ENCODE measurements at places on chromosomes 5 and 9. TPM values are rescaled to one million over a fixed set of nuclear protein-coding genes. Genes with fewer than 3 reads are reported as not detected.

Gene CSF2
- total RNA-seq = not detected

Gene ZNF608
- total RNA-seq = 21.6 TPM

Gene CDC23
- 32.9 TPM for total RNA-seq

Gene SLC6A18
- total RNA-seq = not detected

Gene SHISAL2B
- total RNA-seq = not detected

Gene RELL2
- total RNA-seq = 3.3 TPM

Gene OLFM1
- 0.46 TPM for total RNA-seq

Gene CAVIN4
- 1.4 TPM for total RNA-seq

Gene GLRA1
- not detected for total RNA-seq

Gene LMBRD2
- total RNA-seq = 5.1 TPM

- no peak for DNase-seq
Measured at GRCh38 chr5:168875832-168876231, 296.7 kb upstream of the PANK3 start.

- DNase-seq = no peak
Measured at GRCh38 chr5:56633950-56634349, 181.4 kb upstream of the MAP3K1 start.

DNA sequence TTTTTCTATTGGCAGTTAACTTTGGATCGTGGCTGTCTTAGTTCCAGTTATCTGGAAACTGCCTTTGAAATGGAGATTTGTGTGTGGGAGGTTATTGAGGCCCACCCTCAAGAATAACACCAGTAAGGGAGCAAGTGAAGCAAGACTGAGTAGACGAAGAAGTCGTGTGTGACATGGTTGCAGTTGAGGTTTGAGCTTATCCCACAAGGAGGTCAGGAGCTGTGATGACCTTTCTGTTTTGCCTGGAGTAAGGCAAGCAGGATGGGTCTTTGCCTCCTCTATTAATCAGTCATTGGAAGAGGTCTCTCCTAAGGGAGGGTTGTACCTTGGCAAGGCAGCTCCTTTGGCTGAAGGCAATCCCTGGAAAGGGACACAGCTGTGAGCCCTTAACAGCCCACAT lies 49.6 kb upstream of the CTXN3 start:
- no peak for DNase-seq

GRCh38 chr9:124441291-124441690 lies 9.0 kb upstream of the ADGRD2 start:
- no peak for DNase-seq

GRCh38 chr9:110559869-110560268 lies 19.7 kb downstream of the SVEP1 start:
- no peak for DNase-seq

DNA sequence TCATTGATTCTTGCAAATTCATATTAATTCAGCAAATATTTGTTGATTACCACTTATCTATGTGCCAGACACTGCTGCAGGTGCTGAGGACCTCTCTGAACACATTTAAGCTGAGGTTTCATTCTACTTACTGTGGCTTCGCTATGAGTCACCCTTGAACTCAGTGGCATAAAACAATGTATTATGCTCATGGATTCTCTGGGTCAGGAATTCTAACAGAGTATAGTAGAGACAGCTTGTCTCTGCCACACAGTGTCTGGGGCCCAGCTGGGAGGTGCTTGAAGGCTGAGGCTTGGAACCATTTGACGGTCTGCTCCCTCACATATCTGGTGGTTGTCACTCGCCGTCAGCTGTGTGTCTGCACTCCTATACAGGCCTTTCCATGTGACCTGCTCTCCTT lies 124.3 kb upstream of the NR3C1 start:
- no peak for DNase-seq

DNA sequence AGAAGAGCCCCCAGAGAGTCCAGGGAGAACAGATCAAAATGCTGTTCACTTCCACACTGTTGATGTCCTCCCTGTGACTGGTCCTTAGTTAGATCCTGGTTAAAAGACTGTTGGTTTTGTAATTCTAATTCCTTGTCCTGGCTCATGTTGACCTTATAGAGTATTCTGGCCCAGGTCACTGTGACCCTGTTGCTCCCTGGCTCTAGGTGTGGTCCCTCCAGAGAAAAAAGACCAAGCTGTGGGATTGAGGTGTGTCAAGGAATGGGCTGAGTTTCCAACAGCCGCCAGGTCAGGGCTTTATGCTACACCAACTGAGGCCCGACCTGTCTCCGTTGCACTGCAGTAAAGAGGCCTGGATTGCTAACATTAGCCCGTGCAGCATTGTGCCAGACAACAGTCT lies 241.0 kb upstream of the MSX2 start:
- no peak for DNase-seq

DNA sequence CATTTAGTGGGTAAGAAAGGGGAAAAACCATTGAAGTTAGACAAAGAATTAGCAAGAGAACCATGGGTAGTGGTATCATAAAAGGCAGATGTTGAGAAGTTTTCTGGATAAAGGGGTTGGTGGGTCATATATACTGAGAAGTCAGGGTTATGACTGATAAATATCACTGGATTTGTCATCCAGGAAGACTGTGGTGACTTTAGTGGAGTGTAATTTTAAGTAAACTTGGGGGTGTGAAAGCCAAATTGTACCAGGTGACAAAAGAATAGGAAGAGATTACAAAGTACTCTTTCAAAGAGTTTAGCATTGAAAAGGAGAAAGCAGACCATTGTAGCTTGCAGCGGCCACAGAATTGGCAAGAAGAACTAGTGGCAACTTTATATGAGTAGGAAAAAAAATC lies 315.2 kb upstream of the DMAC1 start:
- DNase-seq = no peak

- DNase-seq = no peak
Measured at GRCh38 chr9:74983709-74984108, 31.0 kb upstream of the C9orf40 start.

DNA sequence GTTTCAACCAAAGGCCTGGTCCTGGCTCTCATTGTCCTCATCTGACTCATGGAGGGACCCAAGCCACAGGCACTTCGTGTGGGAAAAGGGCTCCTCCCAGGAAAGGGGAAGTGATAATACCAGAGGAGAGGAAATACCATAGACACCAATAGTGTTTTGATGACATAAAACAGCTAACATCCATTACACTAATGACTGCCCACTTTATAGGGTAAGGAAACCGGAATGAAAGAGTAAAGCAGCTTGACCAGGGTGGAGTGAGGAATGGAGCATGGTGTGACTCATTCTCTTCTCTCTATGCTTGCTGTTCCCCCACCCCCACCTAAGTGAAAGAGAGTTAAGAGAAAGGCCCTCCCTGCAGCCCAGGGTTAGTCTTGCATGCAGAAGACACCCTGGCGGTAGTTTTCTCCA lies 67.4 kb upstream of the HRH2 start:
- no peak for DNase-seq

DNA sequence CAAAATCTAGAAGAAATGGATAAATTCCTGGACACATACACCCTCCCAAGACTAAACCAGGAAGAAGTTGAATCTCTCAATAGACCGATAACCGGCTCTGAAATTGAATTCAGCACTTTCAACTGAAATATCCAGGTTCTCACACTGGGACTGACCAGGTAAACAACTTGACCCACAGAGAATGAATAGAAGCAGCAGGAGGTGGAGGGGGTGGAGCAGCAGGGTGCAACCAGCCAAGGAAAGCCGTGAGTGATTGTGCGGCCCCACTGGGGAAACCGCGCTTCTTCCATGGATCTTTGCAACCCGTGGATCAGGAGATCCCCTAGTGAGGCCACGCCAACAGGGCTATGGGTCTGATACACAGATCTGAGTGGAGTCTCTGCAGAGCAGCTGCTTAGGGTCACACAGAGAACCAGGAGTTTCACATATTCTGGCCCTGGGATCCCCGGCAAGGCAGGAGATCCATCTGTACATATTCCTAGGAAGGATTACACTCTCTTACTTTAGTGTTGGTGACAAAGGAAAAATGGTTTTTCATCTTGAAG lies 181.5 kb downstream of the SLCO4C1 start:
- no peak for DNase-seq

DNA sequence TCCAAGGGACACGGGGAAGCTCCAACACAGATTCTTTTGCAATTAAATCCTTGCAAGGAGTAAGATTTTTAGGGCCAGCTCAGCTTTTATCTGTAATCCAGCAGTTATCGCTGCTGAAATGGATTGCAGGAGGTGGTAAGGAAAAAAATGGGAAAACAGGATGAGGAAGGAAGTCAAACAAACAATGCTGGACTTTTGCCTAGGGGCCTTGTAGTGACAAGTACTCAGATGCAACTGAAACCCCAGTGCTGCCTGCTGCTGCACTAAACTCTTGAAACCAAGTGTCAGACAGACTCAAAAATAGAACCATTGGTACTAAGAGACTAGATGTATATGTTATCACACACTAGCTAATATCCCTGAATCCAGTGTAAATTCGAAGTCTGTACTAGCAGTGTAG lies 309.2 kb downstream of the CTNND2 start:
- no peak for DNase-seq

GRCh38 chr9:106726070-106726815 lies 136.7 kb upstream of the ZNF462 start:
- DNase-seq = no peak

GRCh38 chr5:58246461-58246944 lies 213.4 kb downstream of the PLK2 start:
- DNase-seq = no peak

DNA sequence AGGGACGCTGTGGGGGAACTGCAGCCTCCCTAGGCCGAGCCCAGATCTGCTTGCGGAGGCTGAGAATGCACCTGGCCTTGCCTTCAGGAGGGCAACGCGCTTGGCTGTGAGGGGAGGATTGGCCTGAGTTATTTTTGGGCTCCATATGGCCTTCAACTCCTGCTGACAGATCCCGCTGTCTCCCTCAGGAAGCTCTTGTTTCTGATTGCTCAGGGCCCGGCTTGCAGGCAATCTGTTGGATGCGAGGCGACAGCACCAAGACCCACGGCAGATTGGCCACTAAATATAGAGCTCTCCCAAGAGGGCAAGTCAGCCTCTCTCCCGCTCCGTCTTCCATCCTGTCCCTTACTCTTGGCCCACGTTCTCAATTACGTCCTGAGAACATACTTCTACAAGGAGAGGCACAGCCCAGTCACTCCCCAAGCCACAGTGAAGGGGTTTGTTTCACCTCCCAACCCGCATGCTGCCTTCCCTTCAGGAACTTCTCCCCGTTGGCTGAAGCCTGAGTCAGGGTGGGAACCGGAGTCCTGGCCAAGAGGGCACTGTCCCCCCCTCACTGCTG lies 53.6 kb downstream of the RASGEF1C start:
- DNase-seq = no peak

DNA sequence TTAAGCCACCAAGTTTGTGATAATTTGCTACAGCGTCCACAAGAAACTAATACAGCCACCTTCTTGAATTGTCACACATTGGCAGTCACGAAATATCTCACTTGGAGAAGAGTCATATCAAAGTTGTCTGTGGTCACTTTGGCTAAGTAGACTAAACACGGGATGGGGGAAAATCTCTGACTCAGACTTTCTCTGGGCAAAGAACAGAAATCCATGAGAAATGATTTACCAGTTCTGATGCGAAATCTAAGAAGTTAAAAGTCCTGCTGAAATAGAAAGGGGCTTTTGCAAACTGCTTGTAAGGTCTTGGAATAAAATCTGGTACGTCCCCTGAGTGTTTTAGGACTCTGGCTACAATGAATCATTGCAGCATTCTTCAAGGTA lies 158.4 kb downstream of the COL23A1 start:
- no peak for DNase-seq

GRCh38 chr5:133638436-133638835 lies 26.1 kb upstream of the FSTL4 start:
- DNase-seq = no peak

GRCh38 chr5:87139795-87140194 lies 127.9 kb upstream of the RASA1 start:
- DNase-seq = no peak

GRCh38 chr9:4575997-4576396 lies 85.7 kb downstream of the SLC1A1 start:
- DNase-seq = no peak

- DNase-seq = peak; percentile 24
Measured at GRCh38 chr9:127347831-127348776, 48.9 kb upstream of the SLC2A8 start.

GRCh38 chr5:156253130-156253529 lies 73.8 kb upstream of the SGCD start:
- DNase-seq = no peak

DNA sequence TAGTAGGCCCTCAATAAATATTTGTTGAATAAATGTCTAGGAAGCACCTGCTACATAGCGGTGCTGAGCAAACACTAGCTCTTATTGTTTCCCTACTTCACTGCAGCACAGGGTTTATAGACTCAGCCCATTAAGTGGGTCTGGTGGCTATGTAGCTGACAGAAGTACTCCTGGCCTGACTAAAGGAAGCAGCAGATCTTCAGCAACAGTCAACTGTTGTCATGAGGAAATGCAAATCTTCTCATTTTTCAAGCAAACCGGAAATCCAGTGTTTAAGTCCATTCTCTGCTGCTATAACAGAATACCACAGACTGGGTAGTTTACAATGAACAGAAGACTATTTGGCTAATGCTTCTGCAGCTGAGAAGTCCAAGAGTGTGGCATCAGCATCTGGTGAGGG lies 2.8 kb upstream of the TEX10 start:
- no peak for DNase-seq

GRCh38 chr5:157172403-157172802 lies 6.3 kb upstream of the GARIN3 start:
- DNase-seq = no peak

GRCh38 chr9:130244548-130245165 lies 20.9 kb upstream of the HMCN2 start:
- DNase-seq = no peak

Data from pulmonary artery endothelial cell (primary cell).